CD4-positive, alpha-beta T cell treated with Interleukin-4 for 4 hours (primary cell): ENCODE measurements at places on chromosomes 13 and 19.

GRCh38 chr19:16530540-16531379 lies 11.5 kb downstream of the CHERP start:
- no peak for DNase-seq

DNA sequence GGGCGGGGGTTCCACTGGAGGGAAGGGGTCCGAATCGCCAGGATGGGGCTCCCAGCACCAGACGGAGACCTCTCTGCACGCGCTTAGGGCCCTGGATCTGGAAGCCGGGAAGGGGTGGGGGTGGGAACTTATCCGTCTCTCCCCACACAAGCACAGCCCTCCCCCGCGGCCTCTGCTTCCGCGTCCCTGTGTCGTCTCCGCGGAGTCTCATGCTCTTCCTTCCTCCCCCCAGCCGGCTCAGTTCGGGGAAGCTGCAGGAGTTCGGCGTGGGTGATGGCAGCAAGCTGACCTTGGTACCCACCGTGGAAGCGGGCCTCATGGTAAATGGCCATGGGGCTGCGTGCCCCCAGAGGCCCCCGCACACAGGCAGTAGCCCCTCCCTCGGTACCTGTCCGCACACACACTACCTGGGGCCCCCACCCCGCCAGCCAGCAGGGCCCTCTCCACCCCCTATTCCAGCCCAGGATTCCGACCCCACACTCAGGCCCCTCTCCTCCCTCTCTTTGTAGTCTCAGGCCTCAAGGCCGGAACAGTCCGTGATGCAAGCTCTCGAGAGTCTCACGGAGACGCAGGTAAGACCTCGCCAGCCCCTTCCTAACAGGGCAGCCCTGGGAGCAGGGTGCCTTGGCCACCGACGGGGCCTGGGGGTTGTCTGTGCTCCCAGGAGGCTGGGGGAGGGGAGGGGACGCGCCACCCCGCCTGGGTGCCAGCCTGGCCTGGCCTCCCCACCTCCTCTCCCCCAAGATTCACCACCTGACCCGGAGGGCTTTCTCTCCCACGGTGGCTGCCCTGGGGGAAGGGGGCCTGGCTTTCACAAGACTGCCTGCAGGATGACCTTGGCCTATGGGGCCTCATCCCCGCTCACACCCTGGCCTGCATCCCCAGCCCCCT lies 3.2 kb downstream of the MIDN start:
- no peak for DNase-seq

GRCh38 chr19:2650515-2650914 lies 52.0 kb downstream of the GNG7 start:
- DNase-seq = no peak

DNA sequence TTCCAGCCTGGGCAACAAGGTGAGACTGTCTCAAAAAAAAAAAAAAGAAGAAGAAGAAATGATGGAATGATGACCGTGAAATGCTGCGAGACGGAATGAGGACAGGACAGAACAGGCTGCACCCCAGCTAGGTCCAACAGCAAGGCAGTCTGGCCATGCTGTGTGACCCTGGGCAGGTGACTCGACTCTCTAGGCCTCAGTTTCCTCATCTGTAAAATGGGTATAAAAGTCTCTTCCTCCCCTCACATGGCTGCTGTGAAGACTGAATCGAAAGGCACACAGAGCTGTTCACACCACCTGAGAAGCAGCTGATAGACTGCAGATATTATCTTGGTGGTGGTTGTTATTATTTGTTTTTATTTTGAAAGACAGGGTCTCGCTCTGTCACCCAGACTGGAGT lies 22.3 kb downstream of the PTPRS start:
- no peak for DNase-seq

- DNase-seq = no peak
Observed at GRCh38 chr13:35179494-35179893, 237.4 kb downstream of the NBEA start.

DNA sequence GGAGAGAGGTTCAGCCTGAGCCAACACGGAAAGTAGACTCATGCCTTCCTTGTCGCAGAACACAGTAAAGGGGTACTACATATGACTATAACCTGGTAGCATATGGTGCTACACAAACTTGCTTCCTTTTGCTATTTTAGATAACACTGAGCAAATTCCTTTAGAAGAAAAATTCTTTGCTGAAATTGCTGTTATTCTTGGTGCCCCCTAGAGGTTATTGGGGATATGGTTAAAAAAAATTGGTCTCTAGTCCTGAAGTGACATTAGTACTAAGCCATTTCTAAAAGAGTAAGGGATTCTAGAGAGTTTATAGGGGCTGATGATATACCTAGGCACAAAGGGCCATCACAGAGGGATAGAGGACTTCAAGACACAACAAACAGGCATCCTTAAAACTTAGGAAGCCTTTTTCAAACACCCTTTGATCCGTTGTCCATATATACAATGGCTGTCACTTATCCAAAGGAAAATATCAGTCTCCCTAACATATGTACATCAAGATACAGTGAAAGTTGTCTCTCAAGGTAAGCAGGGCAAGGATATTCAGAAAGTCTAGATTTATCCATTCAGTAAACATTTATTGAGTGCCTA lies 13.9 kb upstream of the HS6ST3 start:
- no peak for DNase-seq

- no peak for DNase-seq
Observed at GRCh38 chr19:32437096-32437495, 31.5 kb downstream of the DPY19L3 start.

- no peak for DNase-seq
Observed at GRCh38 chr13:52447354-52447753, 3.1 kb downstream of the VPS36 start.

- no peak for DNase-seq
Observed at GRCh38 chr19:55146705-55147273, 2.2 kb downstream of the TNNT1 start.

- DNase-seq = no peak
Observed at GRCh38 chr13:30807392-30807791, 72.0 kb downstream of the ALOX5AP start.

DNA sequence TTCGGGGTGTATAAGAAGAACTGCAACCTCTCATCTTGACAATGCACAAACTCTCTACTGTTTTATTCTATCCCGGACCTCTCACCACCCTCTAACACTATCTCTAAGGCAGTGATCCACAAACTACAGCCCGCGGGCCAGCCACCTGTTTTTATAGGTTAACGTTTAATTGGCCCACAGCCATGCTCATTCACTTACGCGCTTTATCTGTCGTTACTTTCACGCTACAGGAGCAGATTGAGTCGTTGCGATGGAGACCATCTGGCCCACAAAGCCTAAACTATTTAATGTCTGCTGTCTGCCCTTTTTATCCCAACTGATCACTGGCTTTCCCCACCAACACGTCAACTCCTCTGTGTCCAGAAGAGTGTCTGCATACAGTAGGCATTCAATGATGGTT lies 158.9 kb downstream of the CACNA1A start:
- DNase-seq = no peak

DNA sequence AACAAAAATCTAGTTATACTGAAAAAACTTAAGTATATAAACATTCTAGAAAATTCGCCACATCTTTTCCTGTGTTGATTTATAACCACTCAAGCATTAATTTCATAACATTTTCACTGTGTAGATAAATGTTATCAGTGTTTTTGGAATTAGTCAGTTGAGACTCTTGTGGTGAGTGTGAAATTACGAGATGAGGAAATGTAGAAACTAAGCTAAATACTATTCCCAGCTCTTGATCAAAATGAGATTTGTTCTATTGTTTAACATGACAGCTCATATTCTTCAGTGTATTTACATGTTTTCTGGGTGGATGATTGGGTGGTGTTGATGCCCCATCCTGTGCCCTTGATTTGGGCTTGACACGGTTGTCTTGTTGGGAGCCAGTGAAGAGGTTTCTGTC lies 406.8 kb downstream of the DACH1 start:
- no peak for DNase-seq
